ENCODE measurements at places on chromosomes 6 and 20.

- DNase-seq = no peak
Measured at GRCh38 chr20:36784900-36785299, 11.3 kb upstream of the DSN1 start.

- no peak for DNase-seq
Measured at GRCh38 chr20:58287638-58288037, 21.9 kb upstream of the RAB22A start.

DNA sequence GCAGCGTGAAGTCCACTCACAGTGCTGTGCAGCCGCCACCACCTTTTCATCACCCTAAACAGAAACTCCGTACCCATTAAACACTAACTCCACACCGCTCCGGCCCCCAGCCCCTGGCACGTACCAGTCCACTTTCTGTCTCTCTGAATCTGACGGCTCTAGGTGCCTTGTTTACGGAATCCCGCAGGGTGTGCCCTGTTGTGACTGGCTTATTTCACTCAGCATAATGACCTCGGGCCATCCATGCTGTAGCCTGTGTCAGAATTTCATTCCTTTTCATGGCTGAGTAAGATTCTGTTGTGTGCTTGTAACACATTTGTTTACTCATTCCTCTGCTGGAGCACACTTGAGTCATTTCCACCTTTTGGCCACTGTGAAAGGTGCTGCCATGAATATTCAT is 18.0 kb downstream of the TCFL5 start:
- DNase-seq = no peak

GRCh38 chr6:123380257-123380656 is 256.5 kb downstream of the TRDN start:
- no peak for DNase-seq

GRCh38 chr6:155093430-155093829 is 98.3 kb downstream of the TIAM2 start:
- DNase-seq = no peak
